ENCODE measurements at places on chromosomes 1 and 21.

DNA sequence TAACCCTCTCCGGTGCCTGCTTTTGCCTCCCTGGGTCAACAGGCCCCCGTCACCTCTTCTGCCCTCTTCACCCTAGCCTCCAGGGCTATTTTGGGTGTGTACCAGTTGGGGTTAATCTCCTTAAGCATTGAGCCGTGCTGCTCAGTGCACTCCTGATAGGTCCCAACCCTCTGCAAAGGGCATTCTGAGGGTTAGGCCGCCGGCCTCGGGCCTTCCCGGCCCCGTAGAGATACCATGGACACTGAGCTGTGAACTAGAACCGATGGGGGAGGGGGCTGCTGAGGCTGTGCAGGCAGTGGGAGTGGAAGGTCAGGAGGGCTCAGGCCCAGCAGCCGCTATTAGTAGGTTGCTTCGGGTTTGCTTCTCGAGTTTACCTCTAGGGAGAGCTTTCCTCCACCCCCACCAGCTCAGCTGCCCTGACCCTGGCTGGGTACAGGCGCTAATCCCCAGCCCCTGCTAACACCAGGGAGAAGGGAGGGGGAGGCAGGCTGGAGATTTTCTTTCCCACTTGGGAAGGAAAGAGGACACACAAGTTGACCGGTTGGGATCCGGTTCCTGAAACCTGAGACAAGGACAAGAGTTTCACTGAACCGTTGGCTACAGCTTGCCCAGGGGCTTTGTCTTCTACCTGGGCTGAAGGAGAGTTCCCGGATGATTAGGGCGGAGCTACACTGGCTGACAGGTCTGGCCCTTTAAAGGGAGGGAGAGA, 4.8 kb downstream of the LMOD1 start:
- DNase-seq: no peak

GRCh38 chr1:27341525-27342252, at the start of gene SYTL1:
Gene SYTL1 (plus strand): TSS chr1:27342022. CDS start chr1:27345335, 3,313 bp downstream.
- DNase-seq: peak; percentile 1

GRCh38 chr1:99704356-99704816, 58.5 kb downstream of the PALMD start:
- DNase-seq: no peak

DNA sequence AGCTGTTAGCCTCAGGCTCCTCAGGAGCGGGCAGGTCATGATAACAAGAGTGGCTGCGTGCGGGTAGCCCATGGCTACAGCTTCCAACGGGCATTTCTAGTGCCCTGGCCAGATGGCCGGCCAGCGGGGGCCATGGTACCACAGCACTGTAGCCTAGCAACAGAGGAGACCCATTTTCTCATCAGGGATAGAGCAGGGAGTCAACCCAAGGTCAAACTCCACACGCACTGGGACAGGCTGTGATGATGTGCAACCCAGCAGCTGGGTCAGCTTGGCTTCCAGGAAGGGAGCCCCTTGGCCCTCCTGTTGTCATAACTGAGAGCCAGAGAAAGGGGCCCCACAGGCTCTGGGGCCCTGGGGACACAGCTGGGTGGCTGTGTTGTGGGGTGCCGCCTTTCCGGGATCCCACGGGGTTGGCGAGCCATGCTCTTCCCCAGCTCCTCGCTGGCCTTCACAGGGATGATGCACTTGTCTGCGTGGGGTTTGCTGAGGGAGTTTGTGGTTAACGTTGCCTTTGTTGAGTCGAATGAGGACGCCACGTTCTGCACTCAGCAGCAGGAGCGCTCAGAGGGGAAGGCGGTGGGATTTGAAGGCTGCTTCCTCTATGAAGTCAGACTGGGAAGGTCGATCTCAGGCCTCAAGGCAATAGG, 46.3 kb downstream of the COL18A1 start:
- DNase-seq: no peak

- no peak for DNase-seq
These were observed 17.9 kb upstream of the KCNE2 start for GRCh38 chr21:34345892-34346291.

GRCh38 chr21:33747420-33747819, 105.1 kb downstream of the ITSN1 start:
- no peak for DNase-seq

DNA sequence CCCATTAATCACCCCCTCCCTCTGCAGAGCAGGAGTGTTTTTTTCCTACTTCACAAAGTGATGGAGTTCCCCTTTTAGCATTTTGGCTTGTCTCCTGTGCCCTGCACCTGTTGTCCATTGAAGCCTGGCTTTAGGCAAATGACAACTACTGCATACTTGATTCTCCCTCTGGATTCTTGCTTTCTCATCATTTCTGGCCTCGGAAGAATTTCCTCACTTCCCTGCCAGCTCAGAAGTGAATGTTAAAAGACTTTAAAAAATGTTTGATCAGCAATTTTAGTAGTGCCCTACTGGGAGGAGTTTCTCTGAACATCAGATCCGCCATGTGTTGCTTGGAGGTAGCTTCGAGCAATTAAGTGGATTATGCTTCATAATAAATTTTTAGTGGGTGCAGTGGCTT, 28.1 kb downstream of the RCOR3 start:
- DNase-seq: no peak

GRCh38 chr21:34270411-34270810, 93.4 kb upstream of the KCNE2 start:
- DNase-seq: no peak

GRCh38 chr1:161227196-161227871, 1.5 kb downstream of the TOMM40L start:
- DNase-seq: peak; percentile 57

DNA sequence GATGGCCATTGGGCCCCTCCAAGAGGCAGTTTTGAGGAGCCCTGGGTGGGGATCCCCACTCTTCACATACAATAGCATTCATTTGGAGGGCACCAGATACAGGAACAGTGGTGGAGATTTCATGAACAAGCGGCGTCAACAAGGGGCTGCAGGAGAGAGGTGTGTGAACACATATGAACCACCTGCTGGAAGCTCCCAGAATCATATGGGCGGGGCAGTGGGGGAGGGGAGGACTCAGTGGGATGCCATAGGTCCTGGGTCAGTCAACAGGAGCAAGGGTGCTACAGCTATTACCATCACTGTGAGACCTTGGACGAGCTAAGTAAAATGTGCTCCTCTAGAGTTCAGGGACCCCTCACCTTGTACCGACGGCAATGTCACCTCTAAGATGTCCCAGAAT, 100.4 kb upstream of the IRF2BP2 start:
- no peak for DNase-seq

GRCh38 chr1:38919130-38919529, 22.5 kb downstream of the RHBDL2 start:
- DNase-seq: no peak

GRCh38 chr1:246779561-246780175, 55.5 kb downstream of the SCCPDH start:
- DNase-seq: no peak

GRCh38 chr1:74673351-74674111, at the start of gene ERICH3:
Gene ERICH3 (minus strand): TSS chr1:74673792. CDS start chr1:74673519, 273 bp downstream.
- DNase-seq: peak; percentile 63

GRCh38 chr1:189180057-189180456, 1297.6 kb downstream of the BRINP3 start:
- DNase-seq: no peak

DNA sequence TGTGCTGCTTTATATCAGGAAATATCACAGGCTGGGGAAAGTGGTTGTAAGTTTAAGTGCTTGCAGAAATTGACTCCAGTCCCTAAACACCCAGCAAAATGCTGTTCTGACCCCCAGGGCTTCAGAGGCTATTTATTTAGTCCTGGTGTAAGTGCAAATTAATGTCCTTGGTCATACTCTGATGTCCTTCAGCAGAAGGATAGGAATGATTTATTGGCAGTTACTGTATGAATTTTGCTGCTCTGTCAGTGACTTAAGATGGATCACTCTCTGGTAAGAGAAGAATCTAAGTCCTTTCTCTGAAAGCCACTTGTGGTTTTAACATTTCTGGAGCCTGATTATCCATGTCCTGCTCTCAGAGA, 21.9 kb downstream of the FAM20B start:
- DNase-seq: no peak

DNA sequence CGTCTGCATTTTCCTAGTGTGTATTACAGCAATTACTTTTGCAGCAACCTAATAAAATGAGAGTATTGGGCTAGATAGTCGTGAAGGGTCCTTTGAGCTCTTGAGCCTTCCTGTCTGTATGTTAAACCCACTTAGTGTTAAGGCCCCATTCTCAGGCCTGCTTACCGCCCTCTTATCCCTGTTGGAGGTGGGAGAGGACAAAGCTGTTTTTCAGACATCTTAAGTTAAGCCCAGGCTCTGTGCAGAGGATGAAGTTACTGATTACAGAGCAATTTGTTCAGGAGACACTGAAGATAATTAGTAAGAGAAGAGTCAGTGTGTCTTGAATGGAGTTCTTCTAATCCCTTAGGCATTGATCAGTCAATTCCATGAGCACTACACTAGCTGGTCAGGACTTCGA, 114.6 kb downstream of the UCK2 start:
- DNase-seq: no peak

GRCh38 chr1:150809651-150810050, 1.6 kb upstream of the CTSK start:
- DNase-seq: no peak
